Stimulated activated CD8-positive, alpha-beta memory T cell treated with anti-CD3 and anti-CD28 coated beads, Interleukin-15, amount 100 ng/mL, for 1 hour (primary cell): ENCODE measurements at places on chromosomes 16 and 17.

DNA sequence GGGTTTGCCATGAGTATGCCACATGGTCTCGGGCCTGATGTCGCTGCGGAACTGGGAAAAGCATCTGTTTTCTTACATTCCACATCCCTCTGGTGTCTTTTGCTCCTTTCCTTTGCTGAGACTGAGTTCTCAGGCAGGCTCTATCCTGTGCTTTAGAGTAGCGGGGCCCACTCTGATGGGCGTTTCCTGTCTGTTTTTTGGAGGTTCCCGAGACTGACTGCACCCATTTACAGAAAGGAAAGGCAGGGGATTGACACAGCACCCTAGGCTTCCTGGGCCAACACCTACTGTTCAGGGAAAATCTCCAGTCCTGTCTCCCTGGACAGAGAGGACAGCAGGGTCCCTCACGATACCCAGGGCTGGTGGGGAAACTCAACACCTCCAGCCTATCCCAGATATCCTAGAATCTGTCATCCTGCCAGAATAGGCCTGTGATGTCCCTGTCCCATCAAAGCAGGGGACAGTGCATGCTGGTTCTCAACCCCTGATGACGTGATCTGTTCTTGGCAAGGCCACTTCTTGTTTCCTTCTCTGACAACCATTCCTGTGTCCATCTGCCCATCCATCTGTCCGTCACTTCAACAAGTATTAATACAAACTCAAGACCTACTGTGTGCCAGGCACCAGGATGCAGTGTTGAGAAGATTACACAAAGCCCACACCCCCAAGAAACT lies 42.2 kb downstream of the ACTG1 start:
- no peak for DNase-seq

DNA sequence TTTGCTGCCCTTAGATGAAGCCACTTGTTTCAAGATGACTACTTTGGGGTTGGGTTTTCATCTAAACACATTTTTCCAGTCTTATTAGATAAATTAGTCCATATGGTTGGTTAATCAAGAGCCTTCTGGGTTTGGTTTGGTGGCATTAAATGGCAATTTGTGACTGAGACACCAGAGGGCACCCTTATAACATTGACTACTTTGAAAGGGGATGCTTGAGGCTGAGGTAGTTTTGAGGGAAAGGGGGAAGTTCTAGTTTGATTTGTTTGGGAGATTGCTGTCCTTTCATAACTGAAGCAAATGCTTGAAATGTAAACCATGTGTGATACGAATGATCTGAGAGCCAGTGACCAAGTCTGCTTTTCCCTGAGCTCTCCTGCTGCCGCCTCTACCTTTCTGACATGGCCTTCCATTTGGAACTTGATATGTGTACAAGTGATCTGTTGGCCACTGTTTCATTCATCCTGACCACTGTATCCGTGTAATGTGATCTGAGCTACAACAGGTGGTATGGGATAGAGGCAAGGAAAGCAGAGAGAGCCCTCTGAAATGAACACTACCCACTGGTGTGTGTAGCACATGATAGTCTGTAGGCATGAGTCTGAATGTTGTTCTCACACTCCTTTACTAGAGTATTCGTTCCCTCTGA lies 5.8 kb upstream of the RARA start:
- DNase-seq, result no peak

DNA sequence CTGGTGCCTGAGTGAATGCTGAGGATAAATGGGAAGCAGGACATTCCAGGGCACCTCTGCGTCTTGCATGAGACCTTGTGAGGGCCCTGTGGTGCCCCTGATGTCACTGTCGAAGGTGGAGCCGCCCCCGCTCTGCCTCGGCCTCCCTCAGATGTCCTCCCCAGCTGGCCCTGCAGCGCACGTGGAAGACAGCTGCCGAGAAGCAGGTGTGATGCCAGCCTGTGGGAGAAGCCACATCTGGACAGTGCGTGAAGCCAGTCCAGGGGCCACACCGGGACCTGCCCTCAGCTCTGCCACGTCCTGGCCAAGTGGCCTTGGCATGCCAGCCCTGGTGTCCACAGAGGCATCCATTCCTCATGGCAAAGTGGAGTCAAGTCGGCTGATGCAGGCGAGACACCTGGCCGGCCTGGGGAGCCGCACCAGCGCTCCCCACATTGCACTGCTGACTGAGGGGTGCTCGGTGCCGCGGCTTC lies 21.6 kb upstream of the METRNL start:
- DNase-seq, result no peak

GRCh38 chr16:85210423-85211169 lies 98.3 kb upstream of the CIBAR2 start:
- no peak for DNase-seq

GRCh38 chr16:82756283-82756599 lies 129.5 kb downstream of the CDH13 start:
- no peak for DNase-seq

DNA sequence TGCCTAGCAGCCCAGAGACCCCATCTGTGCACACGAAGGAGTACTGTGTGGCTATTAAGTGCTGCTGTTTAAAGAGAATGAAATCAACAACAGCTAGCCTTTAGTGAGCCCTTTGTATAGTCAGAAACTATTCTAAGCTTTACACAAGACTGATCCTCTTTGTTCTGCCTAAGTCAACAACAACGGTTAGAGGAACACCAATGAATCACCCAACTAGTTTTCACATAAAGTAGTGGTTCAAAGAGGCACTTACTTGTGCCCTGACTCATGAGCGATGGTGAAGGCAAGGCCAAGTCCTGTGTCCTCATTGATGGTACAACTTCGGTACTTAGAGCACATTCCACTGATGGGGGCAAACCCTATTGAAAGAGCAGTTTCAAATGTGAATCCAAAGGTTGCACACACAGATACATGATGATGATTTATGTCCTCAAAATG lies 75.8 kb downstream of the ADAMTS18 start:
- no peak for DNase-seq

- no peak for DNase-seq
These were observed 25.3 kb upstream of the WIPI1 start for GRCh38 chr17:68482576-68483041.

GRCh38 chr17:28396635-28397239 lies 9.3 kb downstream of the SLC46A1 start:
- no peak for DNase-seq

- no peak for DNase-seq
These were observed 5.8 kb downstream of the SECTM1 start for GRCh38 chr17:82327757-82328140.

GRCh38 chr16:6131526-6132050 lies 1034.0 kb upstream of the EEF2KMT start:
- no peak for DNase-seq

- DNase-seq, result no peak
These were observed 71.5 kb downstream of the RAP1GAP2 start for GRCh38 chr17:2867441-2868424.

DNA sequence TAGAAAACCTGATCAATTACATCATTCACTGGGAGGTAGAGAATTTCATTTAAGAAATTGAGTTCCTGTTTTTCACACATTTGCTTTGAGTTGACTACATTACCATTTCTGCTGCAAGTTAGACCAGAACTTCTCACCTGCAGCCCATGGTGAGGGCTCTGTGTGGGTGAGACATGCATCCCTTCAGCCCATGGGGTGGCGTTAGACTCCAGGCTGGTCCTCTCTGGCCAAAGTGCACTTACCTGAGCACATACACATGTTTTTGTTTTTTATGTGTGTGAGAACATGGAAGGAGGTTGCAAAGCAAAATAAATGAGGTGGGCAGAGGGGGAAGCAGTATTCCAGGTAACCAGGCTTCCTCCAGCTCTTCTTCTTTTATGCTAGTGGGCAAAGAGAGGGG lies 470.2 kb downstream of the PMP22 start:
- no peak for DNase-seq

- DNase-seq, result no peak
These were observed 405.0 kb downstream of the SHISA9 start for GRCh38 chr16:13306161-13306995.

DNA sequence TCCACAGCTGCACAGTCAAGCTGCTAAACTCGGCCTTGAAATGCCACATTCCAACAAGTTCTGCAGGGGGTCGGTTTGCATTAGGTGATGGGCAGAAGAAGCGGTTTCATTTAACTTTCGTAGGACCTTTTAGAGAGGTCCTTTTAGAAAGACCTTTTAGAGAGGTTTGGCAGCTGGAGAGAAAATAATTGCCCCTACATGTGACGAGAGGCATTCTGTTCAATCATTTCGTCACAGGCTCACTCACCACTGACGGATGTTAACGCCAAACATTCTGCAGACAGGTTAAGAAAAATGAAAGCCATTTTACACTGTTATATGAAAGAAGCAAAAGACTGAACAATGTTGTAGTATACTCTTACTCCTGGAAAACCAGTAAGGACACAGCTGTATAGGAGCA lies 76.5 kb upstream of the ZNF423 start:
- DNase-seq, result no peak

DNA sequence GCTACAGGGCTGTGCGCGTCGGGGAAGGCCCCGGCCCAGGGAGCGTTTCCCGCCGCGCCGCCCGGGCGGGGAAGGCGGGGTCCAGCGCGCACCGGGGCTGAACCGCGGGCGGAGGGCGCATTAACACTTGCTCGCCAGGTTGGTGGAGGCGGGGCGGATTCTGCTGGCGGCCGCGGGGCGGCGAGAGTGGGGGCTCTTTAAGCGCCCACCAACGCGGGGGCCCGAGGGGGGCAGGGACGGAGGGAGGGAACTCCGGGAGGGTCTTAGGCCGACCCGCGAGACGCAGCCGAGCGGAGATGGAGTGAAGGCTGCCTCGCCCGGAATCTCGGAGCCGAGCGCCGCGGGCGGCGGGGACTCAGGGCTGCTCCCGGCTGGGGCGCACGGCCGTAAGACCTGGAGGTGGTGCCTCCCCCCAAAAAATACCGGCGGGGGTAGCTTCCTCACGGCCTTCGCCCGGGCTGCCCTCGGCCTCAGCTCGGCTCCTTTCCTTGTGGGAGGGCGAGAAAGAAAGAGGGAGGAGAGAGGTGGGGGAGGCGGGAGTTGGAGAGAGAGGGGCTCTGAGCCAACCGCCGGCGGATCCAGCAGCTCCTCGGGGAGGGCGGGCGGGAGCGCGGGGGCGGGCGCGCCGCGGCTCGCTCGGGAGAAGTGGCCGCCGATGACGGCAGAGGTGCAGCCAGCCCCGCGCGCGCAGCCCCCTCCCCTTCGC lies 415 bp upstream of the FOXF1 start:
- no peak for DNase-seq

GRCh38 chr16:80045861-80046260 lies 445.3 kb upstream of the MAF start:
- DNase-seq, result no peak

- no peak for DNase-seq
These were observed 3.2 kb downstream of the MPV17L start for GRCh38 chr16:15398618-15399316.

DNA sequence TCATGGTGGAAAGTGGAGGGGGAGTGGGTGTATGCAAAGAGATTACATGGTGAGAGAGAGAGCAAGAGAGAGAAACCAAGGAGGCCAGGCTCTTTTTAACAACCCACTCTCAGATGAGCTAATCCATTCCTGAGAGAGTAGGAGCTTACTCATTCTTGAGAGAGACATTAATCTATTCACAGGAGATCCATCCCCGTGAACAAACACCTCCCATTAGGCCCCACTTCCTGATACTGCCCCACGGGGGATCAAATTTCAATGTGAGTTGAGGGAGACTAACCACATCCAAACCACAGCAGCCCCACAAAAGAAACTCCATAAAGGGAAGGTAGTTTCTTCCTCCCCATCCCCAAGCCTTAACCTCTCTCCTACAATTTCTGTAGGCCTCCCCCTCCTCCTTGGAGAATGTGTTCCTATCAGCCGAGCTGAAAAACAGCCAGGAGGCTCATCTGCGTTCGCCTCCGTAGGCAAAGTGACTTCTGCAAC lies 450.0 kb downstream of the NPIPA7 start:
- no peak for DNase-seq

DNA sequence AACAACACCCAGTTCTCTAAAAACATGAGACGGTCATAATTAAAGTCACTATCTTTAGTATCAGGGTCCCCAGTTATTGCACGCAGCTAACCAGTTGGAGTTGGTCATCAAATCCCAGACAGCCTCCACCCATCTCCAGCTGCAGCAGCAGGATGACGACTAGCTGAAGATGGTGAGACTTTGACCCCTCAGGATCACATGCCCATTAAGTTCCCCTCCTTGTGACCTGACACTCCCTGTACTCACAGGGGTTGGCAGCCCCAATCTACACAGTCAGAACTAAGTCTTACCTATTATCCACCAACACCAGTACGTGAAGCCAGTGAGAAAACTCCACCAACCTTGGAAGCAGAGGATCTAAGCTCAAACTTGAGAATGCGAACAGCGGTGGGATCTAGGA lies 37.7 kb upstream of the IRX5 start:
- DNase-seq, result no peak

- DNase-seq, result no peak
These were observed 56.9 kb upstream of the BRD7 start for GRCh38 chr16:50425648-50426047.

GRCh38 chr17:77328823-77329740 lies 188.3 kb downstream of the SEC14L1 start:
- DNase-seq, result no peak

- DNase-seq, result no peak
These were observed 19.0 kb downstream of the PIK3R5 start for GRCh38 chr17:8946476-8946875.

DNA sequence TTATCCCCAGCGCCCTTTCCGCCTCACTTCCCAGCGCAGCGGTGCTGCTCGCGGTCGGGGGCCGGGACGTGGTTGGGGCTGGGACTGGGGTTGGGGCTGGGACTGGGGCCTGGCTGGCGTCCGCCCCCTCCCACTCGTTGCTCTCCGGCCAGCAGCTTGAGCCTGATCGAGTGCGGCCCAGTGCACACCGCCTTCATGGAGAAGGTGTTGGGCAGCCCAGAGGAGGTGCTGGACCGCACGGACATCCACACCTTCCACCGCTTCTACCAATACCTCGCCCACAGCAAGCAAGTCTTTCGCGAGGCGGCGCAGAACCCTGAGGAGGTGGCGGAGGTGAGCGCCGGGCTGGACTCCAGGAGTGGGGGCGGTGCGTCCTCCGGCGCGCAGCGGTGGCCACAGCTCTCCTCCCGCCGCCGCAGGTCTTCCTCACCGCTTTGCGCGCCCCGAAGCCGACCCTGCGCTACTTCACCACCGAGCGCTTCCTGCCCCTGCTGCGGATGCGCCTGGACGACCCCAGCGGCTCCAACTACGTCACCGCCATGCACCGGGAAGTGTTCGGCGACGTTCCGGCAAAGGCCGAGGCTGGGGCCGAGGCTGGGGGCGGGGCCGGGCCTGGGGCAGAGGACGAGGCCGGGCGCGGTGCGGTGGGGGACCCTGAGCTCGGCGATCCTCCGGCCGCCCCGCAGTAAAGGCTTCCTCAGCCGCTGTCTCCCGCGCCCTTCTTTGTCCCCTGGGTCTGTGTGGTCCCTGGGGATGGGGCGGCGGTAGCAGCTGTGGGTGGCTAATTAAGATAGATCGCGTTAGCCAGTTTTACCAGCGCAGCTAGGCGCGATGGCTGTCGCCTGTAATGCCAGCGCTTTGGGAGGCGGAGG lies 1.8 kb downstream of the HSD17B1 start:
- DNase-seq, result no peak

- DNase-seq, result no peak
These were observed 292.7 kb downstream of the HAPSTR1 start for GRCh38 chr16:9384141-9384540.
